Stimulated activated CD4-positive, alpha-beta T cell treated with anti-CD3 and anti-CD28 coated beads, TNF-alpha, amount 100 ng/mL, for 24 hours (primary cell): ENCODE measurements at places on chromosomes 1 and 21.
A peak's percentile ranks its signal among the peaks of the same experiment; 100 is the strongest.

GRCh38 chr1:118077331-118078045 lies 107.5 kb downstream of the SPAG17 start:
- no peak for DNase-seq

DNA sequence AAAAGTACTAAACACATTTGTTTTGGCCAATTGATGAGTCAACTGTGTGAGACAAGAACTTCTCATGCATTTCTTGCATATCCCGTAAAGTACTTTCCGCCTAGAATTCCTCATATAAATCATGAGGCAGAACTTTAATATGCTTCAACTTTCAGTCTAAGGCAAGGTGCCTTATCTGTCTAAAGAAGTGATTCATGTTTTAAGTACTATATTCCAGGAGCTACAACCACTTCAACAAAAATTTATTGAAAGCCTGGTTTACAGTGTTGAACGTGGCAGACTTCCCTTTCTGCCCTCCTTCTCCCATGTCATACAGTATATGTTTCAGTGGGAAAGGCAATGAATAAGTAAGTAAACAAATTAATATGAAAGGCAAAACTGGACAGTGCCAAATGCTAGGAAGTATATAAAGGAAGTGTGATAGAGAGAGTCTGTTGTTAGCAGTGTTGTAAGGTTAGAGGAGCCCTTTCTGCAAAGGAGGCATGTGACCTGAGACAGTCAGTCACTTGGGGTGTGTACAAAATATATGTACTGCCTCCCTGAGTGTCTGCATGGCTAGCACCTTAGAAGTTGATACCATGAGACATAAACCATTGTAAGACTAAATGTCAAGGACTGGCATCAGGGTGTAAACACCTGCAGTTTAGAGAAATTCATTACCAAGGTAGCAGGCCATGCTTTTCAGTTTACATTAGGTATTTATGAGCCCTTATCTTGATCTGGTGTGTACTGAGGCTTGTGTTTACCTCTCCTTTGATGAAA lies 362.2 kb downstream of the SRGAP2C start:
- DNase-seq = no peak

GRCh38 chr1:93016171-93016570 lies 54.9 kb upstream of the DIPK1A start:
- no peak for DNase-seq

DNA sequence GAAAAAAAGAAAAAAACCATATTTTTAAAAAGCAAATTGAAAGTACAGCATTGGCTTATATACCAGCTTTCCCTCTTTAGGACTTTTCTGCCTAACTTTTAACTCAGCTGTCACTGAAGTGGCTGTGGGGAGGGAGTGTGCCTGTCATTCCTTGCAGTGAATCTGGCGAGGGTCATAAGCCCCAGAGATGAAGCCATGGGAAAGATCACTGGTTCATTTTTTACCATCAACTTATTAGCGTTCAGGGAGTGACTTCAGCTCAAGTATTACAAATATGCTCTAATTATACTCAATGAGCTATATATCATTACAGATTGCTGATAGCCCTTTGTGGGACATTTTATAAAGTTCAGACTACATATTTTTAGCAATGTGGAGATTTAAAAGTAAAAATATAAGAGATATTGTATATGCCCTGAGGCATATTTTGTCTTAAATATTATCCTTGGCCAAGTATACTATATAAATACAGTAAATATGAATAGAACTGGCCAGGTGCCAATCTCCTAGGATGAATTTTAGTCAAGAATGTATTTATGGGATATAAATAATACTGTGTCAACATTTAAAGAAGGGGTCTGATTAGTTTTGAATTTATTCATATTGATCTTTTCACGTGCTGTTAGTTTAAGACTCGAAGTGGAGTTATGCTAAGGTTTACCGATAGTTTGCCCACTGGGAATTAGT lies 4.4 kb downstream of the TGFB2 start:
- no peak for DNase-seq

- no peak for DNase-seq
Measured at GRCh38 chr1:59601811-59602210, 212.9 kb upstream of the HOOK1 start.

GRCh38 chr1:227396539-227397353 lies 78.5 kb upstream of the CDC42BPA start:
- DNase-seq = no peak

DNA sequence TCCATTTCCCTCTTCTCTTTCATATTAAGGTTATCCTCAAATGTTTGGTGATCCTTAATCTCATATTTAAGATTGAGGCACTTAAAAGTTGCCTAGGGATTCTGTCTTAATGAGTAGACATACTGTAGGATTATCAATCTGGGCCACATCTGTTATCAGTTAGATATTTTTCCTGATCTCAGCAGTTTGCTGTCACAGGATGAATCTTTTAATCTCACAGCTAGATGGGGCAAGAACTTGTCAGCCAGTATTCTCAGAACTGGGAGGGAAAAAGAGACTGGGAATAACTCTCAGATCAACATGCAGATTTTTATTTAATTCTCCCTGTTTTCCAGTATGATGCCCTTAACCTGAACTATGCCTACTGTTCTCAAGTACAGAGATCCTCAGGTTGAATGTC lies 14.0 kb downstream of the ZNF644 start:
- no peak for DNase-seq

GRCh38 chr1:173405281-173405680 lies 71.9 kb upstream of the PRDX6 start:
- no peak for DNase-seq

DNA sequence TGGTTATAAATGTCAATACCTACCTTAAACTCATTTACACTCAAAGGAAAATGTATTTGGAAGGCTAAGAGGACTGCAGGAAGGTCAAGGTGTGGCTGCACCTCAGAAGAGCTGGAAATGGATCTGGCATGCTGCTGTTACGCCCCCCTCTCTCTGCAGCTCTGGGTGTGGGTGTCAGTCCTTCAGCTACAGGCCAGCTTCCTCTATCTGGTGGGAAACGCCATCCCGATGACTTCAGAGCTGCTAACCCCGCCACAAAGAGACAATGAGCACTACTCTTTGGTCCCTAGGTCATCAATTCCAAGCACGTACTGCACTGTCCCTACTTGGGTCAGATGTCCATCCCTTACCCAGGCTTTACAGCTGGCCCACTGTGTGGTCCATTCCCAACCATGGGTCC lies 74.2 kb downstream of the TEX35 start:
- no peak for DNase-seq

DNA sequence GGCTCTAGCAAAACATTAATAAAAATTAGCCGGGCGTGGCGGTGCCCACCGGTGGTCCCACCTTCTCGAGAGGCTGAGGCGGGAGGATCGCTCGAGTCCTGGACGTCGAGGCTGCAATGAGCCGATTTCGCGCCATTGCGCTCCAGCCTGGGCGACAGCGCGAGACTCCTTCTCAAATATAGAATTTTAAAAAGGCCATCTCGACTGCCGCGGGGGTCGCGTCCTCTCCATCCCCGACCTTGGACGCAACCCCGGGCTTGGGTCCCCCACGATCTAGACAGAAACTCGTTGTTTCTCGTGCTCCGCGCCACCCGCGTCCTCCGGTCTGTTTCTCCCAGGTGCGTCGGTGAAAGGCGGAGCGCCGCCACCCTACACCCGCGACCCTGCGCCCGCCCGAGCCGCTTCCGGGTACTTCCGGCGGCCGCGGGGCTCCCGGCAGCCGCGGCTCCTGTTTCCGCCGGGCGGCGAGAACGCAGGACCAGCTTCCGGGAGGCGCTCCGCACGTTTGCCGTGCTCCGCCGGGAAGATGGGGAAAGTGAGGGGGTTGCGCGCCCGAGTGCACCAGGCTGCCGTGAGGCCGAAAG lies at the start of gene SLX9:
Gene SLX9, plus strand, starts transcription at position 498 of the 584 bp plus-strand sequence. Its CDS starts 29 bp downstream, at position 527.
- DNase-seq = peak; percentile 71

- no peak for DNase-seq
Measured at GRCh38 chr21:42261829-42262200, 42.9 kb downstream of the ABCG1 start.

DNA sequence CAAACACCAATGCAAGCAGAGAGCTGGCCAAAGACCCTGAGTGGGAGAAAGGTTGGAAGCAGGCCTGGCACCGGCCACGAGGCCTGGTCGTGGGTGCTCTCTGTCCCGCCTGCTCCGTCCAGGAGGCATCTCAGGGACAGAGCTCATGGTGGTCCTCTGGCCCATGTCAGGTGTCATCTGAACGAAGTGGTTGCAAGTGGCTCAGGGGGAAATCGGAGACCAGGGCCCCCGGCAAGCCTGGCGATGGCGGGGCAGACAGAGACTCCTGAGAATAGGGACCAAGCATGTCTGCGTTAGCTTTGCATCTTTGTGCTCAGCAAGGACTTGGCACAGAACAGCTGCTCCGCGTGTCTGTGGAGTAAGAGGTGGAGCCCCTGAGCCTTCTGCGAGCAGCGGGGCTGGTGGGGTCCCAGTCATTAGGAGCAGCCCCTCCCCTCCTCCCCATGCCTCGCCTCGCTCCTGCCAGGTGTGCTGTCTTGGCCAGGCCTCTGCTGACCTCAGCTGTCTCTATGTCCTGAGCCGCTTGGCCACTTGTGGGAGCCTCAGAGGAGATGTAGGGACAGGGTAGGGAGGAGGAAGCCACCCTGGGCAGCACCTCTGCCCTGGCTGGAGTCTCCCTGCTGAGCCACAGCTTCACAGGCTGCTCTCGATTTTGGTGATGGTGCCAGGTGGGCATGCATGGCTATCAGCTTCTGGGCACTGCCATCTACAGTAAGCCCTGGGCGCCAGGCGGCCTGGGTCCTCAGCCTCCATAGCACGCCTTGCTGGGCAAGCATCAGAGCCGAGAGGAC lies 362.9 kb upstream of the VAMP3 start:
- DNase-seq = no peak

DNA sequence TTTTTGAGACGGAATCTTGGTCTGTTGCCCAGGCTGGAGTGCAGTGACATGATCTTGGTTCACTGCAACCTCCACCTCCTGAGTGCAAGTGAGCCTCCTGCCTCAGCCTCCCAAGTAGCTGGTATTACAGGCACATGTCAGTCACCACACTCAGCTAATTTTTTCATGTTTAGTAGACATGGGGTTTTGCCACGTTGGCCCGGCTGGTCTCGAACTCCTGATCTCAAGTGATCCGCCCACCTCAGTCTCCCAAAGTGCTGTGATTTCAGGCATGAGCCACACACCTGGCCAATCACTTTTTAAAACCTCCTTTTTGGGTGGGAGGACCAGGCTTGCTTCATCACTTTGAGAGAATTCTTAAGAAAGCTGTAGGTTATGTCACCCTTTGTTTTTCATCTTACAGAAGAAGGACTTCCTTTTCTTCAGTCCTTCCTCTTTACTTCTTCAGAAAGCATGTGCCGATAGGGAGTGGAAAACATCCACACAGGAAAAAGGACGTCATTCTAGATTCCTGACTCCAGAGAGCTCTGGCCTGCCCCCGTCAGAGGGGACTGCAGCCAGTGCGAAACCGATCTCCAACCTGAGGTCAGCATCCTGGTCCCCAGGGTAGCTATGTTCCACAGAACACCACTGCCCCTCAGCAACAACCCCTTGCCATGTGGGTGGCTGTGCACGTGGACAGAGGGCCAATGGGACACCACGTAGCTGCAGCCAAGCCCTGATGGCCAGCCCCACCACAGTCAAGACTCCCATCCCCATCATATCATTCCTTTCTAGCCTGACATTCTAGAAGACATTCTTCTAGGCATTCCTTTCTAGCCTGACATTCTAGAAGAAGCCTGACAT lies 21.9 kb downstream of the NCF2 start:
- DNase-seq = no peak

DNA sequence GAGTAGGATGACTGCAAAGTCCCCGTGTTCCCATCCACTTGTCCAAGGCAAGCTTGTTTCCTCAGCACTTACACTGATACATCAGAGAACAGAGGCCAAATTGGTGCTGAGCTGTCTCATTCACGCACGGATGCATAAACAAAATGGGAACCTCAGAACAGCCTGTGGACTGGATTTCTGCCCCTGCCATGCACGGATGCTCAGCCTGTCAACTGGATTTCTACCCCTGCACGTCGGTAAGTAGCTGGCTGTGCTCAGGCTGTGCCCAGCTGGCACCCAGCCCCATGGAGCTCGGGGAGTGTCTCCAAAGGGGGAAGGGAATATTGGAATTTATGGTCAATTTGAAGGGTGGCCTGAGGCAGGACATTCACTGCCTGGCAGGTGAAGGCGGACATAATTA lies 40.8 kb upstream of the TMPRSS2 start:
- DNase-seq = no peak

GRCh38 chr1:10612436-10613160 lies 137.8 kb downstream of the PEX14 start:
- DNase-seq = no peak

DNA sequence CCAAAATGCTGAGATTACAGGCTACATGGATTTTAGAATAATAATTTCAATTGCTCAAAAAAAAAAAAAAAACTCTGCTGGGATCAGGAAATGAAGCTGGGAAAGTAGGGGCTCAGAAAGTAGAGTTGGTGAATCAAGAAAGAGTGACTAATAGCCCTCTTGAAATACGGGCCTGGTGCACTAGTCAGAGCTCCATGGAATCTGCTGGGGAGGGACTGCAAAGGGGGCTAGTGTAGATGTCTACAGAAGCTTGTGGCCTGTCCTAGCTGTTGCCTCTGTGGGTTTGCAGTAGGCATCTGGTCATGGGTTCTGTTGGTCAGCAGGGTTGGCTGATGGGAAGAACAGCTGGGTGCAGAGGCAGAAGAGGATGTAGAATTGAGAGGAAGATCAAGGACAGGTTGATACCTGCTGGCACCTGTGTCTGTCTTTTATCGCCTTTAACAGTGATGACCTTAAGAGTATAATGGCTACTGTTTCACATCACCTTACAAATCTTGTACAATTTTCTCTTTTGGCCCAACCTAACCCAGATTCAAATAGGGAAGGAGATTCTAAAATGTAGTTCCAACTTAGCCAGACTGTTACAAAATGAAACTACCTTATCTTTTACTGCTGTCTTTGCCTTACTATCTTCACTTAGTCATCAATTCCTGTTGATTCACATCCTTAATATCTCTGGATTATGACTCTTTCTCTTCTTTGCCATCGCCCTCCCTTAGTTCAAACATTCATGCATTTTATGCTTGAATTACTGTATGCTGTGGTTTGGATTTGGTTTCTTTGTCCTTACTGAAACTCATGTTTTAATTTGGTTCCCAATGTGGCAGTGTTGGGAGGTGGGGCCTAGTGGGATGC lies 126.2 kb downstream of the GIPC2 start:
- no peak for DNase-seq

GRCh38 chr1:223620297-223620897 lies 45.1 kb downstream of the CAPN8 start:
- DNase-seq = no peak

GRCh38 chr1:50955116-50955515 lies 5.0 kb downstream of the FAF1 start:
- no peak for DNase-seq

DNA sequence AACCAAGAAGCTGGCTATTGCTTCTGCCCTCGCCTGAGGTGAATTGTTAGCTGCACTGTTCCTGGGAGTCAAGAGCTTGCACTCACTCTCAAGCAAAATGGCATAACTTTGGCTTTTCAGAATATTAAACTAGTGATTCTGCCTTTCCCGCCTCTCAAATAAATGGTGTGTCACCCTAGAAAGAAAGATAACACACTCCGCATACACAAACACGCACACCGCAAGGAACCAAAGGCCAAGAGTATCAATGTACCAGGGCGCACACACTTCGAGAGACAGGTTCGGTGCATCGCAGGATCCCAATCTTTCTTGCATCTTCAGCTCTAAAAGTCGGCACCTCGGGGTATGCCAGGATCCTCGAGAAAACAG lies 470 bp upstream of the RTCA start:
- DNase-seq = no peak

GRCh38 chr1:43634721-43635120 lies 15.2 kb upstream of the KDM4A start:
- DNase-seq = no peak

- DNase-seq = no peak
Measured at GRCh38 chr1:174428033-174428432, 19.7 kb upstream of the GPR52 start.

- DNase-seq = no peak
Measured at GRCh38 chr1:241442686-241443085, 76.9 kb downstream of the FH start.
